ENCODE measurements at places on chromosomes 5 and 9.

DNA sequence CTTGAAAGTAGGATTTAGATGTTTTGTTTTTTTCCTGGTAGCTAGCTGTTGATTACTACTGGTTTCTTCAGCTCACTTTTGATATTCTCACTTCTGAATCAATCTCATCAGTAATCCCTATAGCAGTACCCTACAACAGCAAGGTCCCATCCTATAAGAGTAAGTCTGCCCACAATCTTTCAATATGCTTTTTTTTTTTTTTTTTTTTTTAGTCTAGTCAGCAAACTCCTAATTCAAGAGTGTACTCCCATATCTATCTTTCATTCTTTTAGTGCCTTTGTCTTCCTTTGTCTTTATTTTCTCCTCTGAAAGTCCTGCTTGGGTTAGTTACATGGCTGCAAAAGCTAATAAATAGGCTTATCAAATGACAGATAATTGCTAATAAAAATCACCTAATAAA lies 362.4 kb upstream of the RIOK2 start:
- no peak for DNase-seq

- DNase-seq, result no peak
Measured at GRCh38 chr5:119288379-119289033, 67.3 kb upstream of the TNFAIP8 start.

GRCh38 chr9:126502417-126503332 lies 111.1 kb upstream of the LMX1B start:
- DNase-seq, result no peak

GRCh38 chr9:101146508-101146907 lies 118.0 kb downstream of the PLPPR1 start:
- DNase-seq, result no peak

- DNase-seq, result no peak
Measured at GRCh38 chr5:169085212-169085611, 215.7 kb downstream of the SLIT3 start.

- no peak for DNase-seq
Measured at GRCh38 chr9:112711050-112711689, 6.7 kb downstream of the INIP start.

Measured in epithelial cell of proximal tubule (primary cell).